PC-3 (cell line): ENCODE measurements at places on chromosomes 1 and 21.
A peak's percentile ranks its signal among the peaks of the same experiment; 100 is the strongest.

DNA sequence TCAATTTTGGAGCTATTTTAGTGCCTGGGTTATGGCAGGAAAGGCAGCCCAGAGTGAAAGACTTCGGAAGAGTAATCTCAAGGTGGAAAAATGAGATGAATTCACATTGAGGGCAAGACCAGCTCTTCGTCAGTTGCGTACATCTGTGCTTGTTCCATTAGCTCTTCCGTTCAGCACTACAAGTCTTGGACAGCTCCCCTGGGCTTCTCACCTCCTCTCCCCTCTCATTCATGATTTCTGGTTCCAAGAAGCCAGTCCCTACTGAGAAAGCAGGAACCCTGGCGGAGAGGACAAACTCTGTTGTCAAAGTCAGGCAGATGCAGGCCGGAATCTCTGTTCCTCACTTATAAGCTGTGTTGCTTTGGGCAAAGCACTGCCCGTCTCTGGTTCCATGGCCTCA is 76.5 kb downstream of the ACTL8 start:
- peak; percentile 36 for DNase-seq

DNA sequence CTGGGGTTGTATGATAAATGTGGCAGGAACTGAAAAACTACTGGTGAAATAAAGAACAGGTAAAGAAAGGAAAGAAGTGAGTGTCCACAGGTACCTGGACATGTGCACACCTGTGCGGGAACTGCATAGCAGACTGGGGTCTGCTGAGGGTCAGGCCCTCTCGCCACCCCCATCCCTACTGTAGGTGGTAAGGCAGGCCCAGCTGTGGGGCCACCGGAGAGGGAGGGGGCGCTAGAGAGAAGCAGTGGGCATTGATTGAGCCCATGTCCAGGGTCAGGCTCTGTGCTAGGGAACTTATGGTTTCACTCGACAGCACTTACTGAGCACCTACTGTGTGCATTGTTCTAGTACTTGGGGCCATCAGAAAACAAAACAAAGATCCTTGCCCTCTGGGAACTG is 400.5 kb downstream of the MATN1 start:
- DNase-seq, result no peak

DNA sequence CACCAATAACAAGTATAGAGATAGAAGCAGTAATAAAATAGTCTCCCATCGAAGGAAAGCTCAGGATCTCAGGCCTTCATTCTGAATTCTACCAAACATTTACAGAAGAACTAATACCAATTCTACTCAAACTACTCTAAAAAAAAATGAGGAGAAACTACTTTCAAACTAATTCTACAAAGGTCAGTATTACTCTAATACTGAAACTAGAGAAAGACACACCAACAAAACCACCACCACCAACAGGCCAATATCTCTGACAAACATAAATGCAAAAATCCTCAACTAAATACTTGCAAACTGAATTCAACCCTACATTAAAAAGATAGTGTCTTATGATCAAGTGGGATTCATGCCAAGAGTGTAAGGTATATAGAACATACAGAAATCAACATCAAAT is 1078.4 kb downstream of the KCNT2 start:
- no peak for DNase-seq

DNA sequence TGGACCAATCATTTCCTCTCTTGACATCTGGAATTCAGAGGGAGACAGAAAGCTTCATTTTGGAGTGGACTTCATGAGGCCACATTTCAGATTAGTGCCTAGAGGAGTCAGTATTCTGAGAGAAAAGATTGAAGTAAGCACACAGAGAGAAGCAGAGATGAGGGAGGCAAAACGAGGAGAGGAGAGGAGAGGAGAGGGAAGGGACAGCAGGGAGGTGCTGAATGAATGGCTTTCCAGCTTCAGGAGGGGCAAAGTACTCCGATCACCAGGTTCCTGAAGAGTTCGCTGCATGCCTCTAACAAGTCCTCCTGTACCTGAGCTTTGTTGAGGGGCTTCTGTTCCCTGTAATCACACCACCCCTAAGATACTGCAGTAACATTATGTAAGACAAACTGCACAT is 76.0 kb downstream of the NRIP1 start:
- peak; percentile 1 for DNase-seq

DNA sequence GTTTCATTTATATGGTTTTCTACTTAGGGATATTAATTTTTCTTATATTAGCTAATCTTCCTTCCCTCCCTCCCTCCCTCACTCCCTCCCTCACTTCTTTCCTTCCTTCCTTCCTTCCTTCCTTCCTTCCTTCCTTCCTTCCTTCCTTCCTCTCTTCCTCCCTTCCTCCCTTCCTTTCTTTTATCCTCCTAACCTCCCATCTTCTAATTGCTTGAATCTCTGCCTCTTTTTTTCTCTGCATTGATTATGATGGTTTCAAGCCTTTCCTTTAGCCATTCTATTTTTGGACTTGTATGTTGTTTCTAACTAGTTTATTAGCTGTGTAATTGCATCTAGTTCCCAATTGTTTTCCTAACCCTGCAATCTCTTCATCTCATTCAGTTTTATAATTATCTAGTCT is 17.0 kb upstream of the PKP1 start:
- DNase-seq, result no peak

DNA sequence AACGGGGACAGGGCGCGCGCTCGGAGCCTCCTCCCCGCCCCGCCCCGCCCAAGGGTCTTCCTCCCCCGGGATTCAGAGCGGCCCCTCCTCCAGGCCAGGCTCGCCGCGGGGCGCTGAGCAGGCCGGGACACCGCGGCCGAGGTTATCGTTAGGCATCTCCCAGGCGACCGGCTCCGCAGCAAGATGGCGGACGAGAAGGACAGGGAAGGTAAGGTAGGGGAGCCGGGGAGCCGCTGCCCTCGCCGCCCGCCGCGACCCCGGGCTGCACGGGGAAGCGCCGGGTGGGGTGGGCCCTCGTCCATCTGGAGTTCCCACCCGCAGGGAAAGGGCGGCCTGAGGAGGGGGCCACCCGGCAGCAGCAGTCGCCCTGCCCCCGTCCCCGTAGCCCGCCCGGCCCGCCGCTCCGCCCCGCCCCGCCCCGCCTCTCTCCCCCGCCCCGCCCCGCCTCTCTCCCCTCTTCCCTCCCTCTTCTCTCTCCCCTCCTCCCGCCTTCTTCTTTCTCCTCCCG is 105.9 kb upstream of the HNRNPU start:
- DNase-seq, result peak; percentile 65

- DNase-seq, result no peak
Observed at GRCh38 chr1:63411066-63411465, 43.6 kb downstream of the ALG6 start.

GRCh38 chr21:40067751-40068150 is 200.5 kb downstream of the PCP4 start:
- no peak for DNase-seq

- no peak for DNase-seq
Observed at GRCh38 chr1:147598621-147599361, 57.5 kb downstream of the BCL9 start.

DNA sequence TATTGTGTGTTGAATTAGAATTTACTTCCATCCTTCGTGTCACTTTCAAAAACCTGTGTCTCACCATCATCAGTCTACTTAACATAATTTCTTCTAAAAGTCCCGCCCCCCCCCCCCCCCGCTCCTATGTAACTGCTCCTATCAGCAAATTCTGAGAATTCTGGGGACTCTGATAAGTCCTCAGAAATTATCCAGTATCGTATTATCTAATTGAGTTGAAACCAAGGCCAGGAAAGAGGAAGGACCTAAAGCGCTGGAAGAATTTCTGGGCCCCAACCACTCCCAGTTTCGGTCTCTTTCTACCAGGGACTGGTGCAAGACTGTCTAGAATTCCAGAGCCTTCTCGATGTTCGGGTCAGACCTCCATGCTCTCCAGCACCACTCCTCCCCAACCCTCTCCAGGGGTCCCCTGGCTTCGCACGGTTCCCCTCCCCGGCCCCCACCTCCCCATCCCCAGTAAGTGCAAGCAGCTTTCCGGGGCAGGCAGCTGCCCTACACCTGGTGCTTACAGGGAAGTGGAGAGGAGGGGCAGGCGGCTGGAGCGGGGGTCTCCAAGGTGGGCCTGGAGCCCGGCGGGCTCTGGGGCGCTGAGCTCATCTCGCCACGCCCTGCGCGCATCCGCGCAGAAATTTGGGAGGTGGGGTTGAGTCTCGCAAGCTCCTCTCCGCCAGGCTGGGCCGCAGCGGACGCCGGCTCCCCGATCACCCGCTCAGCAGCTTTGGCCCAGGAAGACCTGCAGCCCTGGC is 16.0 kb upstream of the ZNF496 start:
- no peak for DNase-seq

DNA sequence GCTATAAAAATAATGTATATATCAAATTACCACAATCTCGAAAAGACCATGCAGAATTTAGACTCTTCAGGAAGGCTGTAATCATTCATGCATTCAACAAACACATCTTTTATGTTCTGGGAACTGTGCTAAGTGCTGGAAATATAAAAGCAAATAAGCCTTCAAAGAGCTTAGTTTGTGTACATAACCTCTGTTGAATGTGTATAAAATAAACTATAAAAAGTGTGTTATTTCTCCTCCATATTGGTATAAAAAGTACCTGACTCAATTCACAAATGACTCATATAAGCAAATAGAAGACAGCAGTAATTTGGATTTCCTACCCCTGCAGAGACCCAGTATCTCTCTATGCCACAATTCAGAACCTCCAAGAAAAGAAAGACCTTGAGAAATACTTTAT is 36.8 kb downstream of the RAB3GAP2 start:
- peak; percentile 92 for DNase-seq

- peak; percentile 57 for DNase-seq
Observed at GRCh38 chr1:161180639-161181038, 3.3 kb upstream of the B4GALT3 start.

DNA sequence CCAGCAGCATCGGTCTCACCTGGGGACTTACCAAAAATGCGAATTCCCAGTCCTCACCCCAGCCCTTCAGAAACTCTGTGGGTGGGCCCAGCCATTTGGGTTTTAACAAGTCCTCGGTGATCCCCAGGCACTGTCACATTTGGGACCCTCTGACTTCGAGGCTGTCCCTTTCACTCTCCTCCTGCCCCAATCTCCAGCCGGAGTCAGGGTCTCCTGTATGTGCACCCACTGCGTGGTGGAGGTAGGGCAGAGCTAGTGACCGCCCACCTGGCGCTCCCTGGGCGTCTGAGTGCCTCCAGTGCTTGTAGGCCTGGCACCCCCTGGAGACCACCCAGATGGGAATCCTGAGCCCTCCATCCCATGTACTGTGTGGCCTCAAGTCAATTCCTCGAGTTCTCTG is 31.1 kb downstream of the EPHA8 start:
- no peak for DNase-seq

DNA sequence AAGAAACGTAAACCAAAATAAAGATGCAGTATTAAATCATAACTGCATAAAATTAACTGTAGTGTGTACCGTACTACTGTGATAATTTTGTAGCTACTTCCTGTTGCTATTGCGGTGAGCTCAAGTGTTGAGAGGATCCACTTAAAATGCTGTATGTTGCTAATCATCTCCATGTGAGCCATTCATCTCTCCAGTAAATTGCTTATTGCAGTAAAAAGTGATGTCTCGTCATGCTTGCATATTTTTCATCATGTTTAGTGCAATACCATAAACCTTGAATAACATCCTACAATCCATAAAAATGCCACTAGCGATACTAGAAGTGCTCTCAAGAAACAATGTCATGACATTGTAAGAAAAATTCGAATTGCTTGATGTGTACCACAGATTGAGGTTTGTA is 66.3 kb downstream of the RAVER2 start:
- no peak for DNase-seq

DNA sequence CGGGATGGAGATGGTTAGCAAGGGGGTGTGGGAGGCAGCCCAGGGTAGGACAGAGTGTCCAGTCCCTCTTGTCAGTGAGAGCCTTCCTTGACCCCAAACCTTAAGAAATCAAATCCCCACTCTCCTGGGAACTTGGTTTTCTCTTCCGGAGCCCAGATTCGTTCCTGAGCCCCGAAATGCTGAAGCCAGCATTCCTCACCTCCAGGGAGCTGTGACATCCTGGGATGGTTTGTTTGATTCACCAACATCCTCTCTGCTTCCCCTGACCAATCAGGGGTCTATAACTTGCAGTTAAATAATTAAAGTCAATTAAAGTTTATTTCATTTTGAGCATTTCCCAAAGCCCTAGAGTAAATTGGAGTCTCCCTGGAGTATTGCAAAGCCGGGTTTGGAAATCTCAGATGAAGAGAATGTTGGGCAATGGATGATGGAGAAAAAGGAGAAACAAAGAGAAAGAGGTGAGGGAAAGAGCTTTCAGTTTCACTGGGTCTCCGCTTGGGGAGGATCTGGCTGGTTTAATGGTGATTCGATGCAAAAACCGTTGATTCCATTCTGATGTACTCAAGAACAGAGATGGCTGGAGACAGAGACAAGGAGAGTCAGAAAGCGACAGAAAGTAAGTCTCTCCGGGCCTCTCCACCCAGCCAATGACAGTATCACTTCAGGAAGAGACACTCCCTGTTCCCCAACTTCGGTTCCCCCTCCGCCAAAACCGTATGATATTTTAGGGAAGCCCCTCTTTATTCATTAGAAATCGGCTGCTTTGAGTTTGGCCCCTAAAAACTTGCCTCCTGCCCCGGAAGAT is 12.8 kb upstream of the ALX3 start:
- no peak for DNase-seq

DNA sequence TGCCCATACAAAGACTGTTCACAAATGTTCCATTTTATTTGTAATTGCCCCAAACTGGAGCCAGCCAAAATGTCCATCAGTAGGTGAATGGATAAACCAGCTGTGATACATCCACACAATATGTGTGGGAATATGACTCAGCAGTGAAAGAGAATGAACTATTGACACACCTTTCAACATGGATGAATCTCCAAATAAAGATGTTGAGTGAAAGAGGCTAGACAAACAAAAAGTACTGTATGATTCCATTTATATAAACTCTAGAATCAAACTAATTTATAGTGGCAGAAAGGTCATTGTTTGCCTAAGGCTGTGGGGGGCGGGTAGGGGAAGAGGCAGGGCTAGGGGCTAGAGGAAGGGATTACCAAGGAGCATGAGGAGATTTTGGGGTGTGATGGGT is 4.5 kb downstream of the DHCR24 start:
- DNase-seq, result peak; percentile 88

DNA sequence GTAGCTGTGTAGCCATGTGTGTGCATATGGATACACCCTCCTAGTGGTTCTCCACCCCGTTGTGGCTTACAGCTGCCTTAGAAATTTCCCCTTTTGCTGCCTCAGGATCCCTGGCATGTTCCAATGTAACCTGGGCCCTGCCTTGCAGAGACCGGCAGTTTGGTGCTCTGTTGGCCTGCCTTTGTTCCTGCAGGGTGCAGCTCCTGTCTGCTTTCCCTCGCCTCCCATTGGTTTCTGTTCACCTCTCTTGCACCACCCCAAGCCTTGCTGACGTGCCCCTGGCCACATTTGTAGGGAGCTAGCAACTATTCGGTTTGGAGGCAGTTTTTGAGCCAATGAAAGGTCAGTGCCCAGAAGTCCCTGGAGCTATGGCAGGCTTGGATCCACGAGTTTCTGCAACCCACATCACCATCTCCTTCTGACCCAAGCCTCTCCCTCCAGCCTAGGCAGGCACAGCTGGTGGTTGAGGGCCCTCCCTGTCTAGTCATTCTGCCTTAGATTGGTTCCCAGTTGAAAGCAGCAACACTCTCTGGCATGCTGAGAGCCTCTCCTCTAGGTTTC is 54.9 kb downstream of the MAB21L3 start:
- no peak for DNase-seq

GRCh38 chr21:41431788-41432548 is 5.9 kb downstream of the MX1 start:
- no peak for DNase-seq
